ENCODE measurements at places on chromosomes 13 and 19. TPM values are rescaled to one million over a fixed set of nuclear protein-coding genes. Genes with fewer than 3 reads are reported as not detected.

DNA sequence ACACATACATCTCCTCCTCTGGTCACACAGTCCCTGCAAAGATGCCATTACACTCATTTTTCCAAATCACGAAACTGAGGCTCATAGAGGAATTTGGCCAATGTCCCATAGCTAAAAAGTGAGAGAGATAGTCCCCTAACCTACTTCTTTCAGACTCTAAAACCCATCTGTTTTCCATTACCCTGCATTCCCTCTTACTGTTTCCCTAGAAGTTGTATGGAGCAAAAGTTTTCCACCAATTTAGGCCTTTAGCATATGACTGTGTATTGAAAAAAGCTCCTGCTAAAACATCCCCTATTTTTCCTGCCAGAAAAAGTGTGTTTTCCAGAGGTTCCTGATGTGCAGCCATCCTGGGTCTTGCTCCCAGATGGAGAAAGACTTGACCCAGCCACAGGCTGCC, 16.3 kb downstream of the SERP2 start:
- no peak for DNase-seq

DNA sequence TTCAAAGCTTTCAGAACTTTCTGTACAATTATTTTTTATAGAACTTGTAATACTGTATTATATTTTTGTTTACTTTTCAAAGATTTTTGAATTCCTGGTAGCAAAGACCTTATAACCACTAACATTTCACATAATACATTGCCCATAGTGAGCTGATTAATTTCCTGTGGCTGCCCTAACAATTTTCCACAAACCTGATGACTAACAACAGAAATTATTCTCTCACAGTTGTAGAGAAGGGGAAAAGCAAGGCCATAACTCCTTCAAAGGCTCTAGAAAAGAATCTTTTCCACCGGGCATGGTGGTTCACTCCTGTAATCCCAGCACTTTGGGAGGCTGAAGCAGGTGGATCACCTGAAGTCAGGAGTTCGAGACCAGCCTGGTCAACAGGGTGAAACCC, 19.1 kb downstream of the KLF12 start:
- no peak for DNase-seq

GRCh38 chr19:35000647-35001501, 751 bp downstream of the GRAMD1A start:
- DNase-seq = peak; percentile 45

- DNase-seq = no peak
Measured at GRCh38 chr13:50376895-50377575, 361.8 kb downstream of the KCNRG start.

SPPL2B gene
- 173 TPM for total RNA-seq

SIGLEC14 gene
- total RNA-seq = 0.55 TPM

SSBP4 gene
- total RNA-seq = 37.4 TPM

All from left colon (tissue), 2 donors.